Effector memory CD4-positive, alpha-beta T cell (primary cell): ENCODE measurements at places on chromosomes 11 and 22.

GRCh38 chr11:96154802-96155520 is 188.0 kb downstream of the MAML2 start:
- DNase-seq: no peak

DNA sequence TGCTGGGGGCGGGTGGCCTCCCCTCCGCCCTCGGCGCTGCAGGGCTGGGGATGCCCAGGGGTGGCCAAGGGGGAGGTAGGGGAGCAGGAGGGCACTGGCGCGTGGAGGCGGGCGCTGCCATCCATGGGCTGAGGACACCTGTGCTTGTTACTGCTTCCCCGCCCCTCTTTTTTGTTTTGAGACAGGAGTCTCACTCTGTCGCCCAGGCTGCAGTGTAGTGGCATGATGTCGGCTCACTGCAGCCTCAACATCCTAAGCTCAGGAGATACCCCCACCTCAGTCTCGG is 683 bp upstream of the FADS3 start:
- DNase-seq: no peak

GRCh38 chr22:43421914-43422615 is 10.3 kb downstream of the MPPED1 start:
- no peak for DNase-seq

DNA sequence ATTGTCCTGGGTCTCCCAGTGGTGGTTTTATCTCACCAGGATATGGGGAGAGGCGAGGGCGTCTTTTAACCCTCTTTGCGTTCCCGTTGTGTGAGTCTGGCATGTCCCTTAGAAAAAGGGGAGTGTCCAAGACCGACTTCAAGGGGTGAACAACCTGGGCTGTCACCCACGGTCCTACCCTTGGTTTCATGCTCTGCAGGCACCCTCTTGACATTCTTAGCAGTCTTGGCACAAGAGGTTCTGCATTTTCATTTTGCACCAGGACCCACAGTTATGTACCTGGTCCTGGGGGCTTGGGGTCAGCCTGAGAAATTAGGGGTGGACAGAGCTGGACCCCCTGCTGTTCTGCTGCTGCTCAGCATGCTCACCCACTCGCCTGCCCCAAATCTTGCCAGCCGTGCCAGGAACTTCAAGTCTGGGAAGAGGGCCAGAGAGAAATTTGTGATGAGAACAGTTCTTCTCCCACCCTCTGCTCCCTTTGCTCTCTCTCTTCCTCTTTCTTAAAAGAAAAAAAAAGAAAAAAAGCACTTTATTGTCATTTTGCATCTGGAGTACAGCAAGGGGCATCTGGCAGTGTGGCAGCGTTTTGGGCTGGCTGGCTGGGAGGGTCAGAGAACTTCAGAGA is 471.2 kb downstream of the MIAT start:
- DNase-seq: no peak

- DNase-seq: no peak
Measured at GRCh38 chr22:36151006-36151595, 9.5 kb downstream of the APOL3 start.

DNA sequence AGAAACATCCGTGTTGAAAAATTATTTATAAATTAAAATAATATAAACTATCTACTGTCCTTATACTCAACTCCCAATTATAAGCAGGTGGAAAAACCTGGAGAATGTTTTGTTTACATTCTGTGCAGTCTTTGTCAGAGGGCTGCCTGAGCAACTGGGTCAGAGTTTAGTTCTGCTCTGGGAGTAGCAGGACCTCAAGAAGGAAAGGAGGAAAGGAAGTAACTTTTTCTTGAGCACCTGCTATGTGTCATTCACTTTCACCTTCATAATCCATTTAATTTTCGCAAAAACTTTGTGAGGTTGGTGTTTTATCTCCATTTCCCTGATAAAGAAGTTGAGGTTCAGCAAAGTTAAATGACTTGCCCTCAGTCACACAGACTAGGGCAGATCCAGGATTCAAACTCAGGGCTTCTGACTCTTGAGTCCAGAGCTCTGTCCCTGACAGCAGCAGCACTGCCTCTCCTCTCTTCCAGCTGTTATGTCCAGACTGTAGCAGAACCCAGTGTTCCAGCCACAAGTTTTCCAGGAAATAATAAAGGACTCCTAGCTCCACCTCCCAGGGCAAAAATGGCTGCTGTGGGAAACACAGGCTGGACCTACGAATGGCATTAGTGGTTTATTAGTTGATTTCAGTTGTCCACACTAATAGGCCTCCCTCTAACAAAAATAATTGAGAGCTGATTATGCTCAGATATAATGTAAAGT is 6.4 kb downstream of the CD3E start:
- DNase-seq: no peak

DNA sequence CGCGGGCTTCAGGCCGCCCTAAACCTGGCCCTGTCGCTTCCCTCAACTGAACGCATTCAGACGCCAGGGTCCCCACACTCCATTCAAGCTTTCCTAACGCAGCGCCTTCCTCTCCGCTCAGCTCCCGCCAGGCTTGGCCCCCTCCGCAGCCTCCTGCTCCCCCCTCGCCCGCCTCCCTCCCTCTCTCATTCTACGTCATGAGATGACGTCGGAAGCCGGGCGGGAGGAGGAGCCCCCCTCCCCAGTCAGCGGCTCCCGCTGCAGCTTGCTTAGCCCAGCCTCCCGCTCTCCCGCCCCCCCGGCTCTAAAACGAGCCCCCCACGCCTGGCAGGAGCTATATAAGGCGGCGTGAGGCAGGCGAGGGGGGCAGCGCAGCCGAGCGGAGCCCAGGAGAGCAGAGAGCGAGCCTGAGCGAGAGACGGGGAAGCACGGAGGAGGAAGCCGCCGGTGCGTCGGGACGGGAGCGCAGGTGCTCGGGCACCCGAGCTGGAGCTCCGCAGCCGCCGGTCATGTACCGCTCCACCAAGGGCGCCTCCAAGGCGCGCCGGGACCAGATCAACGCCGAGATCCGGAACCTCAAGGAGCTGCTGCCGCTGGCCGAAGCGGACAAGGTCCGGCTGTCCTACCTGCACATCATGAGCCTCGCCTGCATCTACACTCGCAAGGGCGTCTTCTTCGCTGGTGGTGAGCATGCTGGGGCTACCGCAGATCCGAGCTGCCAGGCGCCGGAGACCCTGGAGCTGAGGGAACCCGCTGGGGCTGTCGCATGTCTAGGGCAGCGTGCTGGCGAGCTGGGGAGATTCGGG is at the start of gene NPAS4:
TSS of gene NPAS4 (plus strand) at position 365 of the 806 bp plus-strand sequence. CDS start at position 510, 145 bp downstream.
- DNase-seq: no peak

GRCh38 chr11:4032097-4032496 is 62.5 kb upstream of the RRM1 start:
- DNase-seq: no peak

GRCh38 chr11:59429924-59430516 is 3.8 kb upstream of the OR5A2 start:
- DNase-seq: peak; percentile 17

GRCh38 chr22:35376728-35377472 is 4.0 kb upstream of the HMOX1 start:
- no peak for DNase-seq

- no peak for DNase-seq
Measured at GRCh38 chr11:72743321-72744221, 8.6 kb downstream of the ARAP1 start.

- no peak for DNase-seq
Measured at GRCh38 chr22:49903322-49904039, 14.8 kb downstream of the ALG12 start.

GRCh38 chr11:9784602-9785315 is 120.9 kb downstream of the SWAP70 start:
- DNase-seq: no peak

GRCh38 chr11:117456027-117456720 is 128.5 kb downstream of the CEP164 start:
- DNase-seq: no peak

DNA sequence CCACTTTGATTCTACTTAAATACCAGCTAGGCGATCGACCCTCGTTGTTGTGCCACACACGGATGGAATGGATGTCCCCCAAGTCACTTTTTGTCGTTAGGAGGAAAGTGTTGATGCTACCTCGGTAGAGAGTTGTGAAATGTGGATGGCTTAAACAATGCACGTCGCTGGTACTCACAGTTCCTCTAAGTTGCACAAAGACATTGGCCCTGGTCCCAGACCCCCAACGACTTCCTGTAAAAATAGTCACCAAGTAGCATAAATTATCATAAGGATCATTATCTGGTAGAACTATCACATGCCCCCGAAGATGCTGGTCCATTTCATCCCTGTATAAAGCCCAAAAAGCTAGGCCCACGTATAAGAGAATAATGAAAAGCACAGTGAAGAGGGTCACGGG is 3.8 kb downstream of the PKDREJ start:
- no peak for DNase-seq

GRCh38 chr11:33373636-33374035 is 116.5 kb downstream of the HIPK3 start:
- no peak for DNase-seq

GRCh38 chr11:65278356-65278755 is 16.6 kb downstream of the POLA2 start:
- no peak for DNase-seq
